ENCODE measurements at places on chromosomes 1 and 21.
A peak's percentile ranks its signal among the peaks of the same experiment; 100 is the strongest.

GRCh38 chr21:45388011-45388521 lies 16.9 kb upstream of the COL18A1 start:
- H3K4me3 ChIP-seq, result no peak overlapping the region
- no peaks in the 10 kb centered on the region for H3K27me3 ChIP-seq
- H3K27ac ChIP-seq, result peak overlapping the region; percentile 60
- DNase-seq, result peak; percentile 83
- H3K36me3 ChIP-seq, result no peaks in the 10 kb centered on the region

DNA sequence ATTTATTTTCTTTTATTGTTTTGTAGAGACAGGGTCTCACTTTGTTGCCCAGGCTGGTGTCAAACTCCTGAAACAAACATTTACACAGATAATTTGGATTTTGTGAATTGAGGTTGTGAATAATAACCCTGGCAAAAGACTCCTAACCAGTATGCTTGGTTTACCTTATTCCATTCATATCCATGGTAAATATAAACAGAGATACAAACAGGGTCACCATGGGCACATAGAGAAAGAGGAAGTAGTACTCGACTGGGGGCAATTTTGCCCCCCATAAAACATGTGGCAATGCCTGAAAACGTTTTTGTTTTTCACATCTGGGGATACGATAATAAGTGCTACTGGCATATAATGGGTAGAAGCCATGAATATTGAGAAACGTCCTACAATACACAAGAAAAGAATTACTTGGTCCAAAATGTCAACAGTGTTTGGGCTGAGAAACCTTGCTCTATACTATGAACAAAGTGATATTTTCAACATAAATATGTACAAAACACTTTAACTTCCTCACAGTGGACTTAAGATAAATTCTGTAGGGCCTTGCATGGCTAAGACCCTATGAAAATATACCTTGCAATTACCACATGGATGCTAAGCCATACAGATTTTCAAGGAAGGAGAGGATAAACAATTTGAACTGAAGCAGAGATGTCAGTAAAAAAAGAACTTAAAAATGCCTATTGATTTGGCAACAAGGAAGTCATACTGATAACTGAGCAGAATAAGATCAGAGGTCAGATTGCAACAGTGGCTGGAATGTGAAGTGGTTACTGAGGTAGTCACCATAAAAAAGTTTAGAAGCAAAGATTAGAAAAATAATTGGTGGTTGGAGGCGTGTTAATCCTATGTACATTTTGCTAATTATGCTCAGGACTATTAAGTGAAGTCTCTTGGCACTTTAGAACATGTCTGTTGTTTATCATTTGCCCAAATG lies 27.4 kb upstream of the ASPM start:
- no peaks in the 10 kb centered on the region for H3K4me1 ChIP-seq
- H3K36me3 ChIP-seq, result peaks cover 6% of the 10 kb centered on the region
- DNase-seq, result no peak
- no peaks in the 10 kb centered on the region for H3K27me3 ChIP-seq
- no peak overlapping the region for H3K27ac ChIP-seq

GRCh38 chr1:85022700-85023099 lies 25.6 kb downstream of the MCOLN3 start:
- no peak for DNase-seq
- H3K36me3 ChIP-seq, result no peaks in the 10 kb centered on the region
- no peak overlapping the region for H3K4me3 ChIP-seq
- H3K27ac ChIP-seq, result no peak overlapping the region

GRCh38 chr1:236161230-236161629 lies 18.9 kb downstream of the GPR137B start:
- DNase-seq, result no peak
- no peak overlapping the region for H3K27ac ChIP-seq

Data from kidney (tissue), 22 donors.